Cerebellar cortex (tissue), 1 donor: ENCODE measurements at places on chromosomes 13 and 19.

- DNase-seq, result peak; percentile 13
Measured at GRCh38 chr19:41427647-41428480, 690 bp upstream of the B3GNT8 start.

DNA sequence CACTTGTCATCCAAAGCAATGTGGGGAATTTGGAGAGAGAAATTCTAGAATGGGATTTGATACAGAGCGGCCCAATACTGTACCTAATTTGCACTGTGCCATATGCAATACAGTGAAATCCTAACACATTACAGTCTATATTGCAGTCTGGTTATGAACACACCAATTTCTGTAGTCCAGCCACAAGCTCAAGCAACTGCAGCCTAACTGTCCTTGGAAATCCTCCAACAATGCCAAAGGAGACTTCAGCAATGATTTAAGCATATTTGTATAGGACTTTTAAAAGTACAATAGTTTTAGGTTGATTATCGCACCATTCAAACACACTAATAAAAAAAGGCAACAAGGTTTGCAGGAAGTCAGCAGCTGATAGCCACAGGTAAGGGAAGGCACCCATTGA, 17.3 kb downstream of the DIAPH3 start:
- no peak for DNase-seq

DNA sequence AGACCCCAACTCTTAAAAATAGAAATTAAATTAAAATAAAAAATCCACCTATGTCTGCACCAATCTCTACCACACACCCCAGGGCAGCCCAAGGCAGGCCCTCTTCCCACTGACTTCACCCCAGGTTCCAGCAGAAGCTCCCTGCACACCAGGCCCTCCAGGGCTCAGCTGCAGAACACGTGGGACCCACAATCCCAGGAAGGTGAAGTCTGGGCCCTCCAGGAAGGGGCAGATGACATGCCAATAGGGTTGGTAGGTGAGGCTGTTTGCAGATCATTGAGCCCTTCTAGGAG, 19.2 kb upstream of the VSTM2B start:
- no peak for DNase-seq

DNA sequence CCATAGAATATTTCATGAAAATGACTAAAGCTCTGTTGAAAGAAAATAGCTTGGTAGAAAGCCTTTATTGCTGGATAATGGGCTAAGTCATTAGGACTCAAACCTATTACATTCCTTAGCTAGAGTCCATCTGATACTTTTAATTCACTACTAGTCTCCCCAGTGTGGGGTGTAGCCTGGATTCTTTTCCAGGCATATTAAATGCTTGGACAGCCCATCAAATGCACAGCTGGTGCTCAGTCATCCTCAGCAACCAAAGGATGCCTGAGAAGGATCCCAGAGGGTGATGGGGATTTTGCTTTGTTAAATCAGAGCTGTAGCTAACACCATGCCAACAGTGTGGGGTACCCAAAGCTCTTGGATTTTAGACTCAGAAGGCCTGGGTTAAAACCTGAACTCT, 153.5 kb downstream of the DLEU7 start:
- no peak for DNase-seq

DNA sequence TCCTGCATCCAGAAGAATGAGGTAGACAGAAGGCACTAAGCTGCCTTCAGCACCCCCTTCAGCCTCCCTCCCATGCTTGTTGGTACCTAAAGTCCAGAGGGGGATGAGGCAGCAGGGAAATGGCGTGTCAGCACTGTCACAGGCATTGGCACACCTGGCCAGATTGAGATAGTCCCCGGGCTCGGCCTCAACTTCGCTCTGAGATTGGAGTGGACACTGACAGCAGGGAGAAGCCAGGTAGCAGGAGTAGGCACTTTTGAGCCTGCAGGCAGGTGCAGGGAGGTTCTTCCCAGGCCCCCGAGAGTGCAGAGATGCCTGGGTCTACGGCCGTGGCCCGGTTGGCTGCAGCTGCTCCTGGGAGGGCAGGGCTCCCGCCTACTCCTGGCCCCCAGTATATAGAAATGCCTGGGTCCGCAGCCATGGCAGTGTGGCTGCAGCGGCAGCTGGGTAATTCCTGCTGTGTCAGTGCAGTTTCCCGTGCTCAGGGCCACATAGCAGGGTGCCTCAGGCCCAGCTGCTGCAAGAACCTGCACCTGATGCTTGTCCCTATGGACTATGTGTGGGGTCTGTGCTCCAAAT, 160.3 kb downstream of the SLITRK6 start:
- DNase-seq, result no peak

DNA sequence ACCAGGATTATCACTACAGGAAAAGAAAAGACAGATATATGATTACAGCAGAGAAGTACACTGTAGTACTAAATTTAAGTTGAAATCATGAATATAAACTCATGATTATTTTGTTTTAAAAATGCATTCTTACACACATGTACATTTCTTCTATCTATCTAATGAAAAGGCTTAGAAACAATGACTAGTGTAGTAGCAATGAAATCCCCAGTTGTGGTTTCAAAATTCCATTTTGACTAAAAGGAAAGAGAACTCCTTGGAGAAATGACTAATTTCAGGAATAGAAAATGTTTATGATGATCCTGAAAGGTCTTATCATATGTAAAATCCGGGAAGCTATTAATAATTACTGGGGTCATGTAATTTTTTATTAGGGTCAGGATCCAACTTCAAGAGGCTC, 195.0 kb upstream of the STARD13 start:
- no peak for DNase-seq
